Right cardiac atrium (tissue), 5 donors: ENCODE measurements at places on chromosomes 3 and 15. TPM values are rescaled to one million over a fixed set of nuclear protein-coding genes. Genes with fewer than 3 reads are reported as not detected.

GRCh38 chr15:101020945-101021344 lies 101.8 kb downstream of the LRRK1 start:
- no peak for DNase-seq

- no peak for DNase-seq
These were observed 23.5 kb upstream of the HES1 start for GRCh38 chr3:194112120-194113106.

DNA sequence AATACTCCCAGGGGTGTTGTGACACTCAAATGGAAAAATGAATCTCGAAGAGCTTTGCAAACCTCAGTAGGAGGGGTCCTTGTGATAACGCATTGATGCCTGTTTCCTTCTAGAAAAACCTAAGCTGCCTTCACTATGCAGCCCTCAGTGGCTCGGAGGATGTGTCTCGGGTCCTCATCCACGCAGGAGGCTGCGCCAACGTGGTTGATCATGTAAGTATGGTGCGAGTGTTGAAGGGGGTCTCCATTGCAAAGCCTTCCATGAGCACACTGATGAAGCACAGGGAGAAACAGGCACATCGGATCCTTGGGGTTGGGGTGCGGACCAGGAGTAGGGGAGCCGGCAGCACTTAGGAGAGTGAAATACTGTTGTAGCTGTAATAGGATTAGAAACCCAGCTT lies 22.3 kb downstream of the ANKDD1A start:
- no peak for DNase-seq

DNA sequence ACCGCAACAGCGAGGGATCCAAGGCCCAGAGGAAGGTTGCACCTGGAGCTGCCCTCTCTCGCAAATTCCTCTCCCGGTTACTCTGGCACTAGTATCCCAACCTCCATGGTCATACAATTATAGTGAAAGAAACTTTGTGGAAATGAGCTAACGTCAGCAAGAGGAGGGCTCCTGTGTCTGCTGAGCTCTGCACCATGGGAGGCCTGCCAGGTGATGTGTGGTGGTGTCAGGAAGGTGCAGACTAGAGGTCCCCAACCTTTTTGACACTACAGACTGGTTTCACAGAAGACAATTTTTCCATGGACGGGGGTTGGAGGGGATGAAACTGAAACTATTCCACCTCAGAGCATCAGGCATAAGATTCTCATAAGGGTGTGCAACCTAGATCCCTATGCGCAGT lies 13.2 kb upstream of the IQCF6 start:
- no peak for DNase-seq

- no peak for DNase-seq
These were observed 246.5 kb upstream of the PEX5L start for GRCh38 chr3:180283251-180283650.

- no peak for DNase-seq
These were observed 92.6 kb downstream of the AAGAB start for GRCh38 chr15:67161881-67162280.

GRCh38 chr3:45807681-45808540 lies 11.6 kb upstream of the SLC6A20 start:
- DNase-seq = no peak

DNA sequence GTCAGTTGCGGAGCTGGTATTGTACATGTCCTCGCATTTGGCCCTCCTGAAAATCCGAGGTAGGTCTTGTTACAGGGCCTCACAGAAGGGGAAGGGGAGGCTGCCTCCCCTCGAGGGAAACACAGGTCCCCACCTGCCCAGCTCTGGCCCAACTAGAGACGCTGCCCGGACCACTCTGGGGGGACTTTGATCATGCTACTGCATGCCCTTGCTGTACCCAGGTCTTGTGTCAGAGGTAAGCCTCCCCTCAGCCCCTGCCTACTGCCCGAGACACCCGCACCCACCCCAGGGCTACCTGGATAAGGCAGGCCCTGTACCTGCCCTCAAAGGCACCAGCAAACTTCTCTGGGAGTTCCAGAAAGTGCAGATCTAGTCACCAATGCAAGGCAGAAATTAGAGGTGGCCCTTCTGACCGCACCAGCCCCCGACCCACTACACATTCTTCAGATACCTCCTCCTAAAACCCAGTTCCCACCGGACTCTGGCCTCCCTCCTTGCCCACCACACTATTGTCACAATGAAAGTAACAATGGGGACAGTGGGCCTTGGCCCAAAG lies 981 bp upstream of the SCAP start:
- no peak for DNase-seq

DNA sequence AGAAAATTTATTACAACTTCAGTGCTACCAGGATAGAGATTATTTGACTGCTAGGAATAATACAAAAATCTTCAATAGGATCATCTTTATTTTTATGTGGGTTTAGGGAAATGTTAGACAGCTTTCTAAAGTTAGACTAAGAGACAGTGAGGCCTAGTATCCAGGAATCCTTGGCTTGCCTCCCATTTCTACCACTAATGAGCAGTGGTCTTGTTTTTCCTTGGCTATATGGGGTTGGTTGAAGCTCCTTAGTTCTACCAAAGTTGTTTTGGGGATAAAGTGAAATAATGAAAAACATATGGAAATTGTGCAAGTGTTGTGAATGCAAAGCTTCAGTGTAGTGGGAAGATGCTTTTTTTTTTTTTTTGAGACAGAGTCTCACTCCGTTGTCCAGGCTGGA lies 16.8 kb downstream of the AP4E1 start:
- no peak for DNase-seq

GRCh38 chr15:60774829-60775463 lies 296.0 kb upstream of the ICE2 start:
- DNase-seq = no peak

- DNase-seq = no peak
These were observed 283.2 kb downstream of the SHOX2 start for GRCh38 chr3:157823050-157823449.

DNA sequence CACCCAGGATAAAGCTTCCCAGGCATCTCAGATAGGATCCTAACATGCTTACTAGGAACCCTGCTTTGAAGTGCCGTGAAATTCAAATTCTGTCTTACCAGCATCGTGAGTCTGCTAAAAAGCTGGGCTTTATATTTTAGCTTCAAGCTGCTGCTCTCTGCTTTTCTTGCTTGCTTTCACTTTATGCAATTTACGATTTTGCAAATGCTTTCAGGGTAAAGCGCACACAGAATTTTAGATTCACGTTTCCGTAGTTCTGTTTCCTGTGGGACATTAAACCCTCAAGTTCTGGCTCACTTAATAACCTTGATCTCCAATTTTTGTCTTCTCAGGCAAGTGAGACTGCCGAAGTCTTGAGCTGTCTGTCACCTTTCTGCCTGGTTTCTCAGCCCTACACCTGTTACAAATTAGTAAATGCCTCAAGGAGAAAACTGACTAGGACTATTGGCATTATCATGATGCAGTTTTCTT lies 170.5 kb upstream of the TGFBR2 start:
- no peak for DNase-seq

Gene LRRC34
- 3.1 TPM for total RNA-seq

Gene ALG3
- total RNA-seq = 22.9 TPM

Gene PRSS50
- total RNA-seq = not detected

Gene MASP1
- 56.3 TPM for total RNA-seq
